SJSA1 (cell line): ENCODE measurements at places on chromosomes 3 and 15.

GRCh38 chr3:55572816-55573215 lies 85.7 kb upstream of the WNT5A start:
- DNase-seq: no peak

DNA sequence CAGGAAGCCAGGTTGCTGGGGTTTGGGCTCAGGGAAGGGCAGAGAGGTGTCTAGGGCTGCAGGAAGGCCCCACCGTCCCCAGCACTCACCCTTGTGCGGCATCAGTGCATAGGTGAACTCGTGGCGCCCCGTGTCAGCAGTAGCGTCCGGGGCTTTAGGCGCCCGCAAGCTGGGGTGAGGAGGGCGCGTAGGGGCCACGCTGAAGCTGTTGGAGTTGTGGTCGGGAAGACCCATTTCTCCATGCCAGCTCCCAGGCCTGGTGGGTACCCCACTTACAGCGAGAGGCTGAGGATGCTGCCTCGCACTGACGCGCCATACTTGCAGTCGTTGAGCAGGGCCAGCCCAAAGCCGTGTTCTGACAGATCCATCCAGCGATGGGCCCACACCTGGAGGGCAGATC lies 9.7 kb downstream of the NEIL1 start:
- DNase-seq: no peak

- DNase-seq: no peak
These were observed 35.4 kb downstream of the CD200R1L start for GRCh38 chr3:112811131-112811884.

DNA sequence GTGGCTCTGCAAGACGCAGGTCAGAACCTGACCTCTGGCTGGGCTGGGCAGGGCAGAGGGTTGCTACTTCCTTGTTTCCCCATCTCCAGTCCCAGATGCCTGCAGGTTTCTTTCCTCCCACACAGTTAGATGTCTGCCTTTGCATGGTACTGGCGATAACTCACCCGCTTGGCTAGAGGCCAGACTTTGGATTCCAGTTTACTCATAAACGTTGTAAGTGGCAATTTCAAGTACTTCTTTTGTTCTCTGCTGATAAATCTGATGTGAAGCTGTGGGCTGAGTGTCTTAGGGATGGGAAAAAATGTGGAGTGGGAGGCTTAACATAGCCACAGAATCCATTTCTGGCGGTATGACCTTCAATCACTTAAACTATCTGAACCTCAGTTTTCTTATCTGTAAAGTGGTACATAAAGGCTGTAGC lies 194.2 kb downstream of the EBLN2 start:
- DNase-seq: peak; percentile 53

- DNase-seq: no peak
These were observed 278.8 kb downstream of the FOXP1 start for GRCh38 chr3:71304684-71305083.

GRCh38 chr3:58317811-58318210 lies 11.5 kb downstream of the HTD2 start:
- no peak for DNase-seq

- DNase-seq: no peak
These were observed 12.4 kb downstream of the APOD start for GRCh38 chr3:195571361-195571760.

GRCh38 chr15:86062646-86063243 lies 16.9 kb upstream of the AGBL1 start:
- no peak for DNase-seq

DNA sequence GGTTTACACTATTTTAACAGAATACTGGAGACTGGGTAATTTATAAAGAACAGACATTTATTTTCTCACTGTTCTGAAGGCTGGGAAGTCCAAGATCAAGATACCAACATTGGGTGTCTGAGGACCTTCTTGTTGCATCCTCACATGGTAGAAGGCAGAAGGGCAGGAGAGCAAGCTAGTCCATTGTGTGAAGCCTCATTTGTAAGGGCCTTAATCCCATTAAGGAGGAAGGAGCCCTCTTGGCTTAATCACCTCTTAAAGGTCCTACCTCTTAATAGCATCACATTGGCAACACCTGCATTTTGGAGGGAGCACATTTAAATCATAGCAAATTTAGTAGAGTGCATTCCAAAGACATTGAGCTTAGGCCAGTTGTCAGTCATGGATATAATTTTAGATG lies 26.2 kb downstream of the UBE2Q2 start:
- no peak for DNase-seq

GRCh38 chr3:123267821-123268220 lies 66.1 kb downstream of the SEC22A start:
- no peak for DNase-seq

GRCh38 chr3:194757647-194758061 lies 72.0 kb downstream of the FAM43A start:
- no peak for DNase-seq

- no peak for DNase-seq
These were observed 143.0 kb upstream of the CTDSPL start for GRCh38 chr3:37718632-37719031.
